ENCODE measurements at places on chromosomes 2 and 18.

- DNase-seq, result no peak
Observed at GRCh38 chr2:135585586-135585985, 54.3 kb downstream of the R3HDM1 start.

DNA sequence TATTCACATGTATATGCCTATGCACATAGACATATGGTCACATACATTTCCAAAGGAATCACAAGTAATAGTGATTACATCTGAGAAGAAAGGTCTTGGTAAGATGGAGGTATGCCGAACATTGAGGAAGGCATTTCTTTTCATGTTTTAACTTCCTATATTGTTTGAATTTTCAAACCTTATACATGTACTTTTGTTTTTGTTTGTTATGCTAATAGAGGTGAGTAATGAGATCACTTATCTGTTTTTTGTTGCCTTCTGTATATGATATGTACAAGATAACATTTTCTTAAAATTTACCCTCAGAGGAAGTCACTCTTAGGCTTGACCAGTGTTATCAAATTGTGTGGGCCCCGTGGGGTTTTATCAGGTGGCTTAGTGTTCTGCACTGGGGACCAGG is 166.5 kb upstream of the OTX1 start:
- no peak for DNase-seq

GRCh38 chr18:65753520-65753919 is 2.7 kb downstream of the CDH7 start:
- DNase-seq, result peak; percentile 78

DNA sequence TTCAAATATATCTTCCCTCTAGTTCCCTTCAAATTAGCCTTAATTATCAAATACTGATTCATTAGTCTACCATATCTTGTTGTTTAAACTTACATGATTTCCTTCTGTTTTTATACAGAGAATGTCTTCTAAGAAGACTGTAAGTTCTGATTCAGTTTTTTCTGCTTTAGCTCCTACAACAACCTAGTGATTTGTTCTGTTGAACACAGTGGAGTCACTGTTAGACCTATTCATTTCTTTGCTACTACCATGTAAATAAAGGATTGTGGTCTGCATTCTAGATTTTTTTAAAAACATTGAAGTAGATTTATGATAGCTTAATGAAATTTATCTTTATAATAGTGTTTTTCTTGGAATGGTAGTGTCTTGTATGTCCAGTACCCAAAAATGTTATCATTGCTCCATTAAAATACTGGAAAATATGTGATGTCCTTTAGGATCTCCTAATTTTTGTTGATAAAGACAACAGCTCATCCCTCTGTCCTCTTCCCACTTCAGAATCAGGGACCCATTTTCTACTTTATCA is 146.4 kb downstream of the MBD5 start:
- no peak for DNase-seq

DNA sequence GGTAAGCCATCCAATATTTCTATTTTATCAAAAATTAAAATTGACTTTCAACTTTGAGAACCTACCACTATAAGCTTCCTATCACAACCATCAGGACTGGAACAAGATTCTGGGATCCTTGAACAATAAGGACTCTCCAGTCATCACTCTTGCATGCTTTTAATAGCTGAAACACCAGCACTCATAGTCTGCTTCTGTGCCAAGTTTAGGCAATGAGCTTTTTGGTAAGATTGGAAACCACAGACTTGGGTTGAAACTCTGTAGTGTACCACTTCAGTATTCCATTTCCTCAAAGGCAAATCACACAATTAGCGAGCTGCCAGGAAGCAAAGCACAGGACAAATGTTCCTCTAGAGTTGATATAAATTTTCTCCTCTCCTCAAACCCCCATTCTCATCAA is 1065.8 kb upstream of the SLC39A10 start:
- DNase-seq, result no peak

DNA sequence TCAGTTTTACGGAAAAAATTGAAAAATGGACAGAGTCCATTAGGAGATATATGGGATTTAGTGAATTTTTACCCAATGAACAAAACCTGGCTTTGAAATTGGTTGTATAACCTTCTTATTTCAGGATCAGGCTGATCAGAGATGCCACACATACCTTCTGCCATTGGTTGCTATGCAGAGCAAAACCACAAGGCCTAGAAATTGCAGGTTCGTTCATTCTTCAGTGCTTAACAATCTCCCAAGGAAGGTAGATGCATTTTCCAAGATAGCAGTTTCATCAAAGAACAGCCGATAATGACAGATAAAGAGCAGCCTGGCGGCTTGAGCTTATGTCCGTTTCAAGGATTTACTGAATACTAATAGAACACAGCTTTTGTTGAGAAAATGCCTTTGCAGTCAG is 868.8 kb downstream of the EPHA4 start:
- DNase-seq, result no peak

- DNase-seq, result no peak
Observed at GRCh38 chr18:49708662-49709346, 104.5 kb downstream of the ACAA2 start.

DNA sequence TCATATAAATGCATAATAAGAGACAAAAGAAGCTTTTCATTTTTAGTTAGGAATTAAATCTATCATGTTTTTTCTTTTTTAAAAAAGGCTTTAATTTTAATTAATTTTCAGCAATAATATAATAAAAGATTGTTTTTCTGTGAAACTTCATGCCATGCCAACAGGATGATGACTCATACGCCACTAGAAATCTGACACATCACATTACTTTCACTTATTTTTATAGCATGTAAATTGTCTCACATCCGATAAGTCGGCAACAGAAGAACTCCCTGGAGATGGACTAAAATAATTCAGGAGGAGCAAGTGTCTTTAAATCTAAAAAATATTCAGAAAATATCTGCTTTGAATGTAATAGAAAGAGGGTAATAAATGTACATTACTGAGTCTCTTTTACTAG is 1024.2 kb upstream of the ACVR2A start:
- DNase-seq, result peak; percentile 25

GRCh38 chr2:39837856-39838453 is 58.9 kb upstream of the THUMPD2 start:
- DNase-seq, result no peak

GRCh38 chr2:197128126-197128525 is 182.5 kb downstream of the ANKRD44 start:
- no peak for DNase-seq

GRCh38 chr2:195317550-195317949 is 339.5 kb upstream of the SLC39A10 start:
- peak; percentile 22 for DNase-seq

- no peak for DNase-seq
Observed at GRCh38 chr18:80133124-80133523, 24.1 kb downstream of the ADNP2 start.

GRCh38 chr2:84996909-84997308 is 25.9 kb downstream of the KCMF1 start:
- no peak for DNase-seq

GRCh38 chr2:223578846-223579245 is 23.3 kb downstream of the SCG2 start:
- no peak for DNase-seq

DNA sequence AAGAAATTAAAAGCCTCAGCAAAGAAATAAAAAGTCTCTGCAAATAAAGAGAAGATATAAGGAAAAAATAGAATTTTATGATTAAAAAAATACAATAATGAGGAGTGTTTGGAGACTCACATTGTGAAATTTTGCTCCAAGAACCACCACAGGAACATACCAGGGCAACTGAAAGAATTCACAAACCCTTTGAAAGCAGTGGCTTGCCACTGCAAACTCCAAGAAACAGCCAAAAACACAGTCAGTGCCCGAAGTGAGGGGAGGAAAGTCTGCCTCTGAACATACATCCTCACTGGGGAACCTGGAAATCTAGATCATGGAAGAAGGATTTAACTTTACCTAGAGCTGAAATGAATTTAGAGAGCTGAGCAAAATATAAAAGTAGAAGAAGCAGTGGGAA is 33.1 kb downstream of the EVA1A start:
- DNase-seq, result no peak

- no peak for DNase-seq
Observed at GRCh38 chr2:122831649-122832048, 1076.2 kb downstream of the TSN start.

DNA sequence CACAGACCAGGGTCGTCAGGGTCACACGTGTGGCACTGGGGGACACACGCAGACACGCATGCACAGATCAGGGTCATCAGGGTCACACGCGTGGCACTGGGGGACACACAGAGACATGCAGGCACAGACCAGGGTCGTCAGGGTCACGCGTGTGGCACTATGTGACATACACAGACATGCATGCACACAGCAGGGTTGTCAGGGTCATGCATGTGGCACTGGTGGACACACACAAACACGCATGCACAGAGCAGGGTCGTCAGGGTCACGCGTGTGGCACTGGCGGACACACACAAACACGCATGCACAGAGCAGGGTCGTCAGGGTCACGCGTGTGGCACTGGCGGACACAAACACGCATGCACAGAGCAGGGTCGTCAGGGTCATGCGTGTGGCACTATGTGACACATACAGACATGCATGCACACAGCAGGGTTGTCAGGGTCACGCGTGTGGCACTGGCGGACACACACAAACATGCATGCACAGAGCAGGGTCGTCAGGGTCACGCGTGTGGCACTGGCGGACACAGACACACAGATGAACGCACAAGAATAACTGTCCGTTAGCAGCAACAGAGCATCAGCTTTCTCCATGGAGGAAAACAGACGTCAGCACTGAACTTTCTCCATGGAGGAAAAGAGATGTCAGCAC is 34.9 kb downstream of the HDAC4 start:
- no peak for DNase-seq

- no peak for DNase-seq
Observed at GRCh38 chr2:102037681-102038080, 45.9 kb downstream of the IL1R2 start.

DNA sequence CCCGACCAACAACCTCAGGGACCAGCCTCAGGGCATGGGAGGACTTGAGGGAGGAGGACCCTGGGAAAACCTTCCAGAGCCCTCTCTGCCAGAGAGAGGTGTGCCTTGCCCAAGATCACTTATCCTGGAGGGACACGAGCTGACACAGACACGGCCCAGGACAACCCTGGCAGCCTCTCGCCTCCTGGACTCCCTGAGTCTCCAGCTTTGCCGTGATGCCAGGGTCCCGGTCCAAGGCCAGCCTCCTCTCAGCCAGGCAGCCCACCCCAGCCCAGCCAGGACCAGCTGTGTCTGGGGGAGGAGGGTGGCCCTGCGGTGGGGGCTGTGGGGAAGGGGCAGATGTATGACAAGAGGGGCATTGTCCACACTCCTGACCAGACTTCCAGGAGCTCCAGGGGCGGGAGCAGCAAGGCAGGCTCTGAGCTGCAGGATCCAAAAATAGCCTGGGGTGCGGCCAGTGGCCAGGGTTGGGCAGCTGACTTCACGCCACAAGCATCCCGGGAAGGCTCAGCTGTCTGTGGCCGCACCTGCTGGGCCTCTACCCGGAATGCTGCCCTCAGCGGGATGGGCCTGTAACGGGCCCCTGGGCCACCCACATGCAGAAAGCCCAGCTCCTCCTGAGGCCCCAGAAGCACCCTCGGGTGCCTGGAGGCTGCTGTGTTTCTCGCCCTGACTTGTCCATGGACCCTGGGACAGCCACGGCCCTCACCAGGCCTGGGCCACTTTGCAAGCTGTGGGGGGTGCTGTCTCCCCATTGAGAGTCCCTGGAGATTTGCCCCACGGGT is 65.5 kb upstream of the GPC1 start:
- DNase-seq, result no peak

DNA sequence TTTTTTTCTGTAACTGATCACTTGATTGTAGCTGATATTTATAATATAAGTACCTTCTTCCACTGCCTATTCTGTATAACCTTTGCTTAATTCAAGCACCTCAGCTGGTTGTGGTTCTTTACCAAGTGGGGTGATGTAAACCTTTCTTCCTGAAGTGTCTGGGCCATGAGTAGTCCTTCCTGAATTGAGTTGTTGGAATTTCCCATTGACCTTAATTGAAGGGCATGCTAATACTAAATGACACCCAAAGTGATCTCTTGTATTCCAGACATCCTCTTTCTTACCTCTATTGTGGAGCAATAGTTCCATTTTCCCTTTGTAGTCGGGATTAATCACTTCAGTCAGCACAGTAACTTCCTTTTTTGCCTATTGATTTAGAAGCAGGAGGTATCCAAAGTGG is 1496.8 kb upstream of the CELF4 start:
- DNase-seq, result no peak

DNA sequence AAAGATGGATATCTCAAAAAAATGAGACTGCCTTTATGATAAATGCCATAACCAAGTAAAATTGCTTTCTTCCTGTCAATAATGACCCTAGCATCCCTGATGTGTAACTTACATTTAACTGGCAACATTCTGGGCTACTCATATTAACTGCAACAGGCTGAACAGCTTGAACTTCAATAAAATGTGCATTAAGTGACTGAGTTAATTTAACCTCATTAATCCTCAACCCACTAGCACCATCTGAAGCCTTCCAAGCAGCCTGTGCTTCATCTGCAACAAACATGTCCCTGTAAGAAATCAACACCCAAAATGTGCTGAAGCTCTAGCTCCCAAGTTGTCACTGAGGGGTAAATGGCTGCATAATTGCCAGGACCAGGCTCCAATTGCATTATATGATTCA is 296.2 kb upstream of the ZC3H15 start:
- peak; percentile 19 for DNase-seq

DNA sequence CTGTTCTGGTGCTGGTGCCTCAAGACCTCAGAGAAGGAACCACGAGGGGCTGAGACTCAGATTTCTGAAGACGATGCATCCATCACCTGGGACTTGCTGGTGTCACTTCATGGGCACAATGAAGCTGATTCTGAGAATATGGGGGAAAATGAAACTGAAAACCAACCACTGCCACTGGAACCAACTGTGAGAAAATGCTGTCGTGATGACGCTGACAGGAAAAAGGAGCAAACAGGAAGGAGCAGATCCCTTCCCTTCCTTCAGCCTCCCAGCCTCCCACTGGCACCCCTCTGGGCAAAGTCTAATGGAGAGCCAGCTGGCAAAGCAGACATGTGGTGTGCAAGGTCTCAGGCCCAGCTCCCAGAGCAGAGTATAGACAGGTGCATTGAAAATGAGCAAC is 109.7 kb downstream of the FOXI3 start:
- no peak for DNase-seq

DNA sequence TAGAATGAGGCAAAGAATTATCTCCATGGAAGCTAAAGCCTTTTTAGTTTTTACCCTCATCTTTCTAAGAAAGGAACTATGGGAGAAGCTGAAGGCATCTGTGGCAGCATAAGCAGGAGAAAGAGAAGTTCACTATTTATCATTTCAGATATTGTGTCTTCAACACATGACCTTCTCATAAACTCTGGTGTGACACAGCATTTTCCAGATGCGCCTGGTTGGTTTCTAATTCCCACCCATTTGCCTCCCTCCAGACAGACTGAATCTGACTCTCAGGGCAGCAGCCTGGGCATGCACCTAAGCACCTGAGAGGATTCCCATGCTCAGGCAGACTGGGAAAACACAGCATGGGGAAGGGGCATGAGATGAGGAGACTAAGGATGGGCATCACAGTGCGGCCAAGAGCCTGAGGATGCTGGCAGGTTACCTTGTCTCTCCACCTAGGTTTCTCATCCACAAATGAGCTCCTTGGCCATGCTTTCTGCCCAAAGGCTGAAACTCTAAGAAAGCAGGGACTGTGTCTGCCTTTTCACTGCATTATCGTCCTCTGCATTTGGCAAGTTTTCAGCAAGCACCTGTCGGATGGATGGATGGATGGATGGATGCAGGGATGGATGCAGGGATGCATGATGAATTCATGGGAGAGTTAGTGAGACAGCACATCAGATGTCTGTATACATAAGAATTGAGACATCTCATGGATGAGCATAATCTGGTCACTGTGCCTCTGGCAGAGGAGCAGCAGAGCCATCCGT is 28.8 kb upstream of the SULT1C4 start:
- DNase-seq, result no peak
